ENCODE measurements at places on chromosomes 3 and 15.

DNA sequence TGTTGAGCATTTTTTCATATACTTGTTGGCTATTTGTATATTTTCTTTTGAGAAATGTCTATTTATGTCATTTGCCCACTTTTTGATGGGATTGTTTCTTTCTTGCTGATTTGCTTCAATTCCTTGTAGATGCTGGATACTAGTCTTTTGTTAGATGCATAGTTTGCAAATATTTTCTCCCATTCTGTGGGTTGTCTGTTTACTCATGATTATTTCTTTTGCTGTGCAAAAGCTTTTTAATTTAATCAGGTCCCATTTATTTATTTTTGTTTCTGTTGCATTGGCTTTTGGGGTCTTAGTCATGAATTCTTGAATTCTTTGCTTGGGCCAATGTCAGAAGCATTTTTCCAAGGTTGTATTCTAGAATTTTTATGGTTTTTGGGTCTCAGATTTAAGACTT, 251.7 kb downstream of the WNT5A start:
- DNase-seq: no peak

DNA sequence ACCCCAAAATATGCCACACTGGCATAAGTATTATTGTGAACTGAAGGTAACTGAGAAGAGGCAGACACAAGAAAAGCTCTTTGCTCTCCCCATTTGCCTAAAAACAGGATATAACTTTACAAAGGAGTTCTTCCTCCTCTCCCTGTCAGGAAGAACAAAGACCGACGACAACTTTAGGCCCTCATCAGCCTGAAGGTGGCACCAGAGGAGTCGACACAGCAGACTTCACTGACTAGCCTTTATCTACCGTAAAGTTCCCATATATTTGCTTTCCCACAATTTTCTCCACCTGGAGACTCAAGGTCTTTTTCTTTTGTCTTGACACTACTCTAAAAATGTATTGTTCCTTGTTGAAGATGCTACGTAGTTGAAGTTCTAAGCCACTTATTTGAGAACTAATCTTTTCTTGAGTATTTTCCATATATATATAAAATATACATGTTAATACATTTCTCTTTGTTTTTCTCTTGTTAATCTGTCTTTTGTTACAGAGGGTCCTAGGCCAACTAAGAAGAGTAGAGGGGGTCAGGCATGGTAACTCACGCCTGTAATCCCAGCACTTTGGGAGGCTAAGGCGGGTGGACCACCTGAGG, 16.2 kb upstream of the XIRP1 start:
- DNase-seq: no peak

GRCh38 chr3:60363817-60364216, 887.4 kb downstream of the FHIT start:
- no peak for DNase-seq

DNA sequence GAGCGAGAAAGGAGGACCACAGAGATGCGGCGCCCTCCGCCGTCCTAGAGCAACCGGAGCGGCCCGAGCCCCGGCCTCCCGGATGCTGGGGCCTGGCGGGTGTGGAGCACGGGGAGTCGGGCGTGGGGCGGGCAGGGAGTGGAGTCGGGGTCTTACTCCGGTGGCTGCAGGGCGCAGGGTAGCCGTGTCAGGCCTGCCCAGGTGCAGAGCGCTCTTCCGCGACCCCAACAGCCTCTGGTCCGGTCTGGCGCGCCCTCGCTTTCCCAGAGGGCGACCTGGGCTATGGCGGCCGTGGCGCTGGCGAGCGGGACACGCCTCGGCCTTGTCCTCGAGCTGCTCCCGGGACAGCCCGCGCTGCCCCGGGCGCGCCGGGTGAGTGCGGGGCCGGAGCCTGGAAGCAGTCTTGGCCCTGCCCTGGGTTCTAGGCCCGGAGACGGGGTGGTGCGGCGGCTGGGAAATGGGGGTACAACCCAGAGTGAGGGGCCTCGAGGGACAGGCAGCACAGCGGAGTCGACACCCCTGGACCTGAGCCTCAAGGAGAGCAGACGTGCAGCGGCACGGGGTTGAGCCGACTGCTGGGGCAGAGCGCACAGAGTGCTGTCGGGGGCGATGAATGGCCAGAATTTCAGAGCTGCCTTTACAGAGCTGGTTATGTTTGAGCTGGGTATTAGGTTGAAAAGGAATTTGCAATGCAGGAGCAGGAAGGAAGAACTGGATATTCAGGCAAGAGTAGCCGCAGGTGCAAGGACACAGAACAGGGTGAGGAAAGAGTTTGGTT, at the start of gene ZNF662:
TSS of gene ZNF662 (plus strand) at position 73 of the 778 bp plus-strand sequence. CDS start 1,973 bp downstream, outside the sequence.
- DNase-seq: no peak

GRCh38 chr3:42755681-42756578, 17.1 kb downstream of the CCDC13 start:
- DNase-seq: no peak

GRCh38 chr3:38834110-38834509, 18.1 kb upstream of the SCN10A start:
- no peak for DNase-seq

DNA sequence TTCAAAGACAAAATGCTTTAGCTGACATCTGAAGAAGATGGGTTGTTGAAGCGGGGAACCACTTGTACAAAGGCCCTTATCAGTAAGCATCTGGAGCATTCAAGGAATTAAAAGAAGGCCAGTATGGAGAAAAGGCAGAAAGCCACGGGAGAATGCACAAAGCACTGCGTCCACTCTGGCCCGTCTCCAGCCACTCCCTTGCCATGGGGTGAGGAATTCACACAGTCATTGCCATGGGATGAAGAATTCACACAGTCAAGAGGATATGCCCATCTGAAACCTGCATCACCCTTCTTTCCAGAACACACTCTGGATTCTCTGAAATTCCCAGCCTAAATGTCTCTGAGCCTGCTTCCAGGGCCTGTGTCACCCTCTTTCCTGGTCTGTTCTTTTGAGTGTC, 26.7 kb upstream of the STAG1 start:
- DNase-seq: no peak

- DNase-seq: no peak
These were observed 19.7 kb downstream of the FAN1 start for GRCh38 chr15:30923429-30923828.

- DNase-seq: no peak
These were observed 135.5 kb upstream of the SGO1 start for GRCh38 chr3:20321391-20322047.

GRCh38 chr3:142897807-142898206, 8.9 kb upstream of the PCOLCE2 start:
- DNase-seq: peak; percentile 76

DNA sequence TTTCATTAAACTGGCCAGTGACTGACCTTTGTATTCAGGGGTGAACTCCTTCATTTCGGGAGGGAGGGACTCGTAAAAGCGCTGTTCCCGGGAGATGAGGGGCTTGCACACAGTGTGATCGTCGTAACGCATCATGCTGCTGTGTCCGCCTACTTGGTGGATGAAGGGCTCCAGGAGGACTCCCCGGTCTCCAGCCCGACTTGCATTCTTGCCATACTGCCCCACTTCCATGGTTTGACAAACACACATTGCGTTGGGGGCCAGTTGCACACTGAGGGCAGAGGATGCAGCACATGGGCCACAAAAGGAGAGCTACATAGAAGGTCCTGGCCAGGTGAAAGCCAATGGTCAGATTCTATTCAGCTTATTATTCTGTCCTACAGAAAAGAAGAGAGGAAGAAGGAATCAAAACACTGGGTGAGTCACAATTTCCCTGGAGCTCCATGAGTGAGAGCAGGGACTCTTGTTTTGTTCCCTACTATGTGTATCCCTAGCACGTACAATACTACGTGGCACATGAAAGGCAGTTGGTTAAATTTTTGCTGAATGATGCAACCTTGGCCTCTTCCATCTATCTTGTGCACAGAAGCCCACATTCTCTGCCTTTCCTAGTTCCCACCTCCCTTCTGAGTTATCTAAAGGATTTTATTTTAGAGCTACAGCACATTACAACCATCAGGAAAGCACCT, 24.2 kb upstream of the GMPPB start:
- no peak for DNase-seq

DNA sequence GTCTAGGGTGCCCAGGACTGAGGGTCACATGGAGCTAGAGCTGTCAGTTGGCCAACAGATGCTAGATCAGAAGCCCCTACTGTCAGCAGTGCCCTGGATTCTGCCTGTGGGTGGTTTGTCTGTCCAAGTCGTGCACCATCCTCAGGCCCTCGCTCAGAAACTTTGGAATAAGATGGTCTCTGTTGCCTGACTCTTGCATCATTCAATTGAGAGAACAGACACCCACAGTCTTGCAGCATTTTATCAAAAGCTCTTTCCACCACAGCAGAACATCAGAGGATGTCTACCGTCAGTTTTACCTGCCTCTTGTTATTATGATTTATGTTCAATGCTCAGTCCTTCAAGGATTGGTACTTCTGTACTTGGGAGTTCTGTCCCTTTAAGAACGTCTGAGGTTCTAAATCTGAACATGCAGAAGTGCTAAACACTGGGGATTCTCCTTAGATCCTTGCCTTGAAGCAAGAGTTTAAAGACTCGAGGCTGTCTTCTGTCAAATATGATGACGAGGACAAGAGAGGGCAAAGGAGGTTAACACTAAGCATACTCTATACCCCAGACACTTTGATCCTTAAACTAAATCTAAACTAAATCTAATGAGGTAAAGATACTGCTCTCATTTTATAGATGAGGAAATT, 4.8 kb downstream of the AQP9 start:
- DNase-seq: no peak

GRCh38 chr15:90131848-90132247, 29.6 kb upstream of the IDH2 start:
- DNase-seq: no peak

DNA sequence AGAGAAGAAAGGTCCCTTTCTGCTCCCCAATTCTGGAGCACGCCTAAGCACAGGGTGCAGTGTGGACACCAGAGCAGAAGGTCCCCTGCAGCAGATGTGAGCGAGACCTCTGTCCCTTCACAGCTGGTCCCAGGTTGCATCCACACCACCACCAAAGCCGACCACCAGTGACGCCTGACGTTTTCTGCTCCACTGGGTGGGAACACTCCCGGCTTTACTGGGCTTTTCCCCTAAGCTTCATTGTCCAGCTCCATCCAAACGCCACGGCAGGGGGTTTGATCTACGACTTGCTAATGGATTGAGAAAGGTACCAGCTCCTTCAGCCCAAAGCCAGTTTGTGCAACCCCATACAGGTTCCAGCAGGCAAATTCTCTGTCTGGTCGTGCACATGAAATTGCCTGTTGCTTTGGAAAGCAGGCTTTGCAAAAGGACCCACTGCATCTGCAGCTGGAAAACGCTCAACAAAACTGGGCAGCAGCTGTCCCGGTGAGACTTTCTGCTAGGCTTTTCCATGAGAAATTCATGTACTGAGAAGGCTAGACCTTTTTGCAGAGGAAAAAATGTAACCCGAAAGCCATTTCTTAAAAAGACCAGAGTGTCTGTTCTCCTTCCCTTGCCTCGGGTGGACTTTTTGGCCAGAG, 31.1 kb downstream of the ADAMTS17 start:
- no peak for DNase-seq

- DNase-seq: no peak
These were observed 20.6 kb downstream of the GPR15 start for GRCh38 chr3:98552232-98553020.

- no peak for DNase-seq
These were observed 199.3 kb upstream of the GOLIM4 start for GRCh38 chr3:168295027-168295426.

DNA sequence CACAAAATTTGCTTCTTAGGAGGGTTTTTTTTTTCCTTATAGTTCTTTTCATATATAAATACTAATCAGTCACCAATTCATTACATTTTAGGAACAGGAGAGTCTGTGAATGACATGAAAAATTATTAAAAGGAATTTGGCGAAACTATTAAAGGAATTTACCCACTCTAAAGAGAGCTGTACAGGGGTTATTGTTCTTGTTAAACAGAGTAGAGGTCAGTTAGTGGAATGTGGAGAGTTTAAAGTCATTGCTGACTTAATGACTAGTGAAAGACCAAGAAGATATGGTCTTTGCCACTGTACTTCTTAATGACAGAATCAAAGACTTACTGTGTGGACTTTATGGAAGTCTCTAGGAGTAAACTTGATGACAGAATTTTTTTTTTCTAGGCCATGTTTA, 333.6 kb upstream of the C2CD4B start:
- no peak for DNase-seq

- DNase-seq: no peak
These were observed 202.1 kb downstream of the NLGN1 start for GRCh38 chr3:173599673-173600072.

GRCh38 chr3:71723452-71724170, 1.6 kb downstream of the EIF4E3 start:
- DNase-seq: no peak

DNA sequence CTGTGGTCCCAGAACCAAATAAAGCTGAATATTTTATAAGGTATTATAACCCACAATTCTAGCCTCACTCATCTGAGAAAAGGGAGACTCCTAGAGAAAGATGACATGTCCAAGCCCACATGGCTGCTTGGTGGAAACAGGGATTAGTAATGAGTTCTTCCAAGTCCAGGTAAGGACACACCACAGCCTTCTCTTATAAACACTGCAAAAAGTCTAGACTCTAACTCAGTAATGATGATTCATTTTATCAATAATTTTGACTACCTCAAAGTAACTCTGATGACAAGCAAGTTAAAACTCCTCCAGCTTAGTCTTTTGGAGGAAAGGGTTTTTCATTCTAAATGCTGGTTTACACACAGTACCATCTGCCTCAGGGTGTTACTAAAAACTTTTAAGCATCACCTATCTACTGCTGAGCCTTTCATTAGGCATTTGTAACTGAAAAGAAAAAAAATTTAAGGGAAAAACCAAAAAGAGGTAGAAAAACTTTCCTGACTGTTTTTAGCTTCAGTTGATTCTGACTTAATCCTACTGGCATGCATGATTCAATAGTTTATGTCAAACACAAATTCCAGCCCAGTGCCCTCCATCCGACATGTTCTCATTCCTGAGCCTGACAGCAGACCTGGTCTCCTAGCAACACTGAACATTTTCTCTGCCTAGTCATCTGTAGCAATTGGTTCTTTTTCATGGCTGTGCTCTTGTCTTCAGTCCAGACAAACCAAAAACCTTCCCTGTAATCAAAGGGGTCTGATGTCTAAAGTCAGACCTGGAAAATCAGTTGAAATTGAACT, 43.9 kb downstream of the P3H2 start:
- DNase-seq: no peak

GRCh38 chr3:70277304-70277703, 35.1 kb downstream of the MDFIC2 start:
- DNase-seq: no peak

DNA sequence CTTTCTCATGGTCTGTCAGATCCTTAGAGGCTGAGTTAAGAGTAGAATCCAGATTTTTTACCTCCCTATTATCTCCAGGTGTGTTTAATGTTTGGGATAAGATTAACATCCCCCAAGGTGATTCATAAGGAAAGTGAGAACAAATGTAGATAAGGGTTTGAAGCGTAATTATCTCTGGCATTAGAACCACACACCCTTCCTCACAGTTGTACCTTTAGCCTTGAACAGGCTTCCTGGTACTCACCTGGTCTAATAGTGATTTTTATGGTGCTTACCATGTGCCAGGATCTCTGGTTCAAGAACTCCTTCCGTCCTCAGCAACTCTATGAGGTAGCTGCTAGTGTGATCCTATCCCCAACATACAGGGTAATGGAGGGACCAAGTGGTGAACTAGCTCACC, 27.7 kb downstream of the SEMA6D start:
- DNase-seq: no peak

- no peak for DNase-seq
These were observed 41.5 kb downstream of the SPRED1 start for GRCh38 chr15:38294126-38294525.

GRCh38 chr15:85825719-85826118, 31.0 kb upstream of the KLHL25 start:
- peak; percentile 4 for DNase-seq

- DNase-seq: no peak
These were observed 88.6 kb upstream of the ADAMTS17 start for GRCh38 chr15:100430411-100430810.

- DNase-seq: no peak
These were observed 18.0 kb downstream of the TMEM44 start for GRCh38 chr3:194615226-194615625.

All from NCI-H446 treated with DMSO at 0.1 percent for 48 hours (cell line).